ENCODE measurements at places on chromosomes 12 and 14. TPM values are rescaled to one million over a fixed set of nuclear protein-coding genes. Genes with fewer than 3 reads are reported as not detected.

- peak overlapping the region; percentile 64 for H3K27ac ChIP-seq
- H3K27me3 ChIP-seq, result no peaks in the 10 kb centered on the region
- no peaks in the 10 kb centered on the region for H3K36me3 ChIP-seq
- no peak overlapping the region for H3K4me3 ChIP-seq
- DNase-seq, result no peak
Measured at GRCh38 chr12:14418451-14418890, 53.0 kb downstream of the ATF7IP start.

PTPRR gene
- not detected for total RNA-seq

DNA sequence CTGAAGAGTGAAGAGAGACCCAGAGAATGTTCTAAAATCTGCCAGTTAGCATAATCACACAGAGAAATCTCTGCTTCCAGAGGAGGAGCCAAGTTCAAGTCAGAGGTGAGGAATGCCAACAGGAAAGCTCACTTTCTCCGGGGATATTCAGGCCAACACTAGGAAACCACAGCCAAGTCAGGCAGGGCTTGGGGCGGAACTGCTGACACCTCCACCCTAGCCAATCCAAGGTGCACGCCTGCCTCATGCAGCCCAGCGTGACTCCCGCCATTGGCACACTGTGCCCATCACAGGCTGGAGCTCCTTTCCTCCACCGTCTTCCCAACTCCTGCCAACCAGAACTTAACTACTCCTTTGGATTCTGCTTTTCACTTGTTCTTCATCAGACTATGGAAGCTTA, 374.3 kb upstream of the CCDC196 start:
- H3K27me3 ChIP-seq, result no peaks in the 10 kb centered on the region
- no peaks in the 10 kb centered on the region for H3K36me3 ChIP-seq
- no peak overlapping the region for H3K4me3 ChIP-seq
- H3K27ac ChIP-seq, result no peak overlapping the region
- no peak for DNase-seq

DNA sequence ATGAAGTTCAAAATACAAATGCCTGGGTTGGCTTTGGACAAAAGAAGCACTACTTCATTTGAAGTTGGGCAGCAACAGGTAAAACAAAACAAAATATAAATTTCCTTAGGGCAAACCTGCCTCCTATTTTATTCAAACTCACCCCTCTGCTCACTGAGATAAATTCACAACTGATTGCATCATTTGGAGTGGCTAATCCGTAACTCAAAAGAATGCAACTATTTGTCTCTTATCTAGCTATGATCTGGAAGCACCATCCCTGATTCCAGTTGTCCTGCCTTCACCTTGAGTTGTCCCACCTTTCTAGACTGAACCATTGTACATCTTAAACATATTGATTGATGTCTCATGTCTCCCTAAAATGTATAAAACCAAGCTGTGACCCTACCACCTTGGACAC, 145.0 kb downstream of the CCER1 start:
- no peak overlapping the region for H3K4me3 ChIP-seq
- H3K4me1 ChIP-seq, result no peaks in the 10 kb centered on the region
- no peaks in the 10 kb centered on the region for H3K36me3 ChIP-seq

DNA sequence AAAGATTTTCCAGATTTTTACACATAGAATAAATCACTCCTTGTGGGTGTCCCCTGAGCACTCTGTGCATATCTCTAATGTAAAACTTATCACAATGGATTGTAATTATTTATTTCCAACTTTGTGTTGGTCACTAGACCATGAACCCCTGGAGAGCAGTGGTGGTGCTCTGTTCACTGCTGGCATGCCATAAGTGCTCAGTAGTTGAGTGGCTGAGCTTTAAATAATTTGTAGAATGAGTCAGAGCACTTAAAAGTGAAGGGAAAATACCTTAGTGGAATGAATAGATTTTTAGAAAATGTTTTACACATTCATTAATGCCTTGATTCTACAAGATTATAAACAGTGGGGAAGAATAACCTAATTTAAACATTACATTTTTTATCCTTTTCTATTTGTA, 6.3 kb downstream of the MGAT4C start:
- no peak overlapping the region for H3K27ac ChIP-seq
- no peak for DNase-seq
- H3K36me3 ChIP-seq, result no peaks in the 10 kb centered on the region

DNA sequence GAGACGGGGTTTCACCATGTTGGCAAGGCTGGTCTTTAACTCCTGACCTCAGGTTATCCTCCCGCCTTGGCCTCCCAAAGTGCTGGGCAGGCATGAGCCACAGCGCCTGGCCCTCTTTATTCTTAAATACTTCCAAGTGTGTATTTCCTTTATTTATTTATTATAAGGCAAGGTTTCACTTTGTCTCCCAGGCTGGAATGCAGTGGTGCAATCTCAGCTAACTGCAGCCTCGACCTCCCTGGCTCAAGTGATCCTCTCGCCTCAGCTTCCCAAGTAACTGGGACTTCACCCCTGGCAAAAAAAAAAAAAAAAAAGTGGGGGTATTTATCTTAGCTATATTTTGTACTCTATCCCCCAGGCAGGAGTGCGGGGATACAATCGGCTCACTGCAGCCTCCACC, 6.8 kb downstream of the FAM216A start:
- no peak overlapping the region for H3K4me3 ChIP-seq
- H3K4me1 ChIP-seq, result no peaks in the 10 kb centered on the region
- no peaks in the 10 kb centered on the region for H3K27me3 ChIP-seq
- DNase-seq, result no peak
- H3K36me3 ChIP-seq, result no peaks in the 10 kb centered on the region
- H3K27ac ChIP-seq, result no peak overlapping the region

- no peaks in the 10 kb centered on the region for H3K27me3 ChIP-seq
- peak overlapping the region; percentile 12 for H3K4me3 ChIP-seq
- peaks cover 24% of the 10 kb centered on the region for H3K36me3 ChIP-seq
- H3K27ac ChIP-seq, result peak overlapping the region; percentile 91
- H3K4me1 ChIP-seq, result peaks cover 47% of the 10 kb centered on the region
- DNase-seq, result peak; percentile 28
Measured at GRCh38 chr12:110543252-110543959, 39.7 kb downstream of the PPTC7 start.

GRCh38 chr14:21043387-21043973, 1.3 kb downstream of the RNASE7 start:
- no peak overlapping the region for H3K27ac ChIP-seq
- no peak overlapping the region for H3K4me3 ChIP-seq
- H3K27me3 ChIP-seq, result no peaks in the 10 kb centered on the region
- peaks cover 62% of the 10 kb centered on the region for H3K4me1 ChIP-seq
- no peaks in the 10 kb centered on the region for H3K36me3 ChIP-seq

DNA sequence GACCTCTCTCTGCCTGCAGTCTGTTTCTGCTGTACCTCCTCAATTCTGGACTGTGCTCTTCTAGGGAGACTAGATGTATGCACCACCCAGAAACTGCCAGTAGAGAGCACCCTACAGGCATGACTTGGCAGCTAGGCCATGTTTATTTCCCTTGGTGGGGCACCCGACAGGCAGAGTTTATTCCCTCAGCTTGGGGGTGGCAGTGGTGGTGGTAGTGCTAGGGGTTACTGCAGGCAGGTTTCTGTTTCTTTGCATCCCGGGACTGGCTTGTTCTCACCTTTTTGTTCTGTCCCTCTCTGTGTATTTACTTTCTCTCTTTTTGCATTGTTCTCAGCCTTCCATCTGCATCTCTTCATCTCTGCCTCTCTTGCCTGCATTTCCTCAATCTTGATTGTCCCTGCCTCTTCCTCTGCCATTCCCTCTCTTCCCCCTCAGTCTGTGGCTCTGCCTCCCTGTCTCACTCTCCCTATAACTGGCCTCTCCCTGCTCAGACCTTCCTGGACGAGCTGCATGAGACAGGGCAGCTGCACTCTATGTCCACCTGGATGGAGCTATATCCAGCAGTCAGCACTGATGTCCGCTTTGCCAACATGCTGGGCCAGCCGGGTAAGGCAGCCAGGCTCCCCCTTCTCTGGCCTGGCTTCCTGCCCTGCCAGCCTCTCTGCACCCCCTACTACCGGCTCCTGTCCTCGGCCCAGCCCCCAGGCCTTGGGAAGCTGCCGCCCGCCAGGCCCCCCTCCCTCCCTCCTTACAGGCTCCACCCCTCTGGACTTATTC, 13.8 kb downstream of the PRPF40B start:
- no peaks in the 10 kb centered on the region for H3K4me1 ChIP-seq
- no peak overlapping the region for H3K4me3 ChIP-seq
- H3K27me3 ChIP-seq, result no peaks in the 10 kb centered on the region

- H3K4me3 ChIP-seq, result no peak overlapping the region
- DNase-seq, result no peak
- H3K4me1 ChIP-seq, result peaks cover 5% of the 10 kb centered on the region
Measured at GRCh38 chr14:56494167-56494566, 85.4 kb upstream of the TMEM260 start.

DNA sequence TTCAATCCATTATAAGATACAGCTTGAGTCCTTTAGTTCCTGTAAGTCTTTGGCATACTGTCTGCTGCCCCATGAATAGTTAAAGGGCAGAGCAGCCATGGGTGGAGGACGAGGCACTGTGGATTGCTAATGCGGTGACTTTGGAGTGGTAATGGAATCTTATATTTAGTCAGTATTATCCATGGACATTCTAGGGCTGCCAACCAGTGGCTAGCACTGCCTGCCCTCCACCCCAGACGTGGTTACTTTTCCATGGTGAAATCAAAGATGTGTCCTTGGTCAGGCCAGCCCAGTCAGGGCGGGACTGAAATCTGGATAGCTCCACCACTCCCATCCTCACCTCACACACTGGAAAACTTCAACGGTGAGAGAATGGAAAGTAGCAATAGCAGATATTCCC, 2.3 kb downstream of the TTC9 start:
- no peaks in the 10 kb centered on the region for H3K27me3 ChIP-seq
- H3K4me3 ChIP-seq, result peak overlapping the region; percentile 79
- peaks cover 8% of the 10 kb centered on the region for H3K4me1 ChIP-seq
- H3K36me3 ChIP-seq, result no peaks in the 10 kb centered on the region
- no peak for DNase-seq
- peak overlapping the region; percentile 88 for H3K27ac ChIP-seq

KCNJ8 gene
- total RNA-seq, result 5.0 TPM

- no peak overlapping the region for H3K4me3 ChIP-seq
- no peaks in the 10 kb centered on the region for H3K27me3 ChIP-seq
- no peak for DNase-seq
- H3K4me1 ChIP-seq, result no peaks in the 10 kb centered on the region
- H3K27ac ChIP-seq, result no peak overlapping the region
Measured at GRCh38 chr14:57512220-57512619, 18.6 kb upstream of the CCDC198 start.

PLEKHA5 gene
- 16.1 TPM for total RNA-seq

NUAK1 gene
- total RNA-seq, result 3.4 TPM

- no peaks in the 10 kb centered on the region for H3K36me3 ChIP-seq
- H3K4me1 ChIP-seq, result no peaks in the 10 kb centered on the region
- DNase-seq, result no peak
- no peaks in the 10 kb centered on the region for H3K27me3 ChIP-seq
- H3K27ac ChIP-seq, result no peak overlapping the region
Measured at GRCh38 chr12:108174641-108175040, 45.6 kb downstream of the WSCD2 start.

GRCh38 chr12:57380300-57380699, 50.5 kb downstream of the R3HDM2 start:
- DNase-seq, result no peak
- H3K27ac ChIP-seq, result no peak overlapping the region
- H3K27me3 ChIP-seq, result no peaks in the 10 kb centered on the region
- H3K36me3 ChIP-seq, result no peaks in the 10 kb centered on the region
- no peak overlapping the region for H3K4me3 ChIP-seq
- peaks cover 10% of the 10 kb centered on the region for H3K4me1 ChIP-seq

GRCh38 chr12:69055706-69056105, 122.7 kb upstream of the CPM start:
- H3K36me3 ChIP-seq, result no peaks in the 10 kb centered on the region
- H3K4me1 ChIP-seq, result no peaks in the 10 kb centered on the region
- no peak for DNase-seq
- H3K27me3 ChIP-seq, result no peaks in the 10 kb centered on the region
- H3K27ac ChIP-seq, result no peak overlapping the region

DNA sequence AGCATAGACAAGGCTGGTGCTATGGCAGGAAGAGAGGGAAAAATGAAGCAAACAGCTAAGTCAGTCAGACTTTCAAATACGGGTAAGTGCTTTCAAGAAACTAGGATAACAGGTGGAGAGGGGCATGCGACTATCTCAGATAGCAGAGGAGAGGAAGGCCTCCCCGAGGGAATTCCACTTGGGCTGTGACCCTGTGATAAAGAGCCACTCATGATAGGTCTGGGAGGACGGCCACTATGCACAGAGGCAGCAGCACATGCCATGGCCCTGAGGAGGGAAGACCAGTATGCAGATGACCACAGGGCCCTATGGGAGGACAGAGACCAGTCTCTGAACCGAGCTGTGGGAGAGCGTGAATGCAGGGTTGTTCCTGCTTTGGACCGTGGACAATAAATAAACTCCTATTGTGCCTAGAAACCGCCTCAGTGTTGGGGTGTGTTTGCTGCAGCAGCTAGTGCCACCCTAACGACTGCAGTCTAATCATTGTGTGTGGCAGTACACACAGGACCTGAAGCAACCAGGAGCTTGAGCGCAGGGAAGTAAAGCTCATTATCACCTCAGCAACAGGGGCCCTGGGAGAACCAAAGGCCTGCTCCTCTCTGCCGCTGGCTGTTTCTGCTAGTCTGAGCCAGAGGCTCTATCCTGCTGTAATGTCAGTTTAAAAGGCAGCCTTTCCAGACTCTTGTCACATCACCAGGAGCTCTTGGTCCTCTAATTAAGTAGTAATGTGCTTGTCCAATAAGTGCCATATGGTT, 119.1 kb downstream of the CACNA1C start:
- no peaks in the 10 kb centered on the region for H3K36me3 ChIP-seq
- H3K4me3 ChIP-seq, result no peak overlapping the region
- H3K4me1 ChIP-seq, result peaks cover 12% of the 10 kb centered on the region
- no peaks in the 10 kb centered on the region for H3K27me3 ChIP-seq
- DNase-seq, result no peak

- DNase-seq, result no peak
- H3K27ac ChIP-seq, result no peak overlapping the region
- H3K27me3 ChIP-seq, result no peaks in the 10 kb centered on the region
- no peak overlapping the region for H3K4me3 ChIP-seq
Measured at GRCh38 chr14:29235991-29236390, 469.4 kb downstream of the FOXG1 start.

FGF23 gene
- total RNA-seq, result not detected

GPRC5A gene
- total RNA-seq, result 18.5 TPM

RAB5B gene
- 93.7 TPM for total RNA-seq

DNA sequence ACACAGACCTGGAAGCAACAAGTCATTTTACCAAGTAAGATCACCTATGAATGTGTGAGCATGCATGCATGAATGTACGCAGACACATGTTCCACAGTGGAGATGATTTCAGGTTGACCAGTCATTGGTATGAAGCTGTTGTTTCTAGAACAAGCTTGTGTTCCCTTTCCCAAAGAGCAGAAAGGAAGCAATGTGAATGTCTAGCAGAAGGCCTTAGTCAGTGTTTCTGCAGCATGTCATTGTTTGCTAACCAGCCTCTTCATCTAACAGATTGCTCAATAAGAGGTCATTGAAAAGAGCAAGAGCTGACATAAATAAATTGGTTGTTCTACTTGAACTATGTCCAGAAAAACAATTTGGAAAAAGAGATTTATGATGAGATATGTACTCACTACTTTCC, 191.4 kb downstream of the PLCZ1 start:
- H3K4me3 ChIP-seq, result no peak overlapping the region
- H3K4me1 ChIP-seq, result peaks cover 11% of the 10 kb centered on the region
- no peak overlapping the region for H3K27ac ChIP-seq
- H3K27me3 ChIP-seq, result no peaks in the 10 kb centered on the region
- no peak for DNase-seq

Measured in esophagus squamous epithelium (tissue), 5 donors.